ENCODE measurements at places on chromosomes 16 and 17. TPM values are rescaled to one million over a fixed set of nuclear protein-coding genes. Genes with fewer than 3 reads are reported as not detected.

SCNN1G gene
- 0.27 TPM for total RNA-seq

ENO3 gene
- total RNA-seq: 52.1 TPM

PRR35 gene
- total RNA-seq: 0.13 TPM

TPSG1 gene
- not detected for total RNA-seq

TBC1D26 gene
- total RNA-seq: not detected

PARN gene
- 38.2 TPM for total RNA-seq

KRT24 gene
- not detected for total RNA-seq

PRSS21 gene
- not detected for total RNA-seq

SEC14L1 gene
- 69.9 TPM for total RNA-seq

SULT1A4 gene
- total RNA-seq: 33.0 TPM

KRT17 gene
- total RNA-seq: 1.3 TPM

SLC2A4 gene
- 0.40 TPM for total RNA-seq

CLTC gene
- 192 TPM for total RNA-seq

PDILT gene
- not detected for total RNA-seq

KRT40 gene
- not detected for total RNA-seq

STAT5A gene
- total RNA-seq: 5.6 TPM

ZG16 gene
- not detected for total RNA-seq

FN3K gene
- 9.1 TPM for total RNA-seq

PARD6A gene
- 2.4 TPM for total RNA-seq

TNP2 gene
- total RNA-seq: not detected

TP53TG3F gene
- total RNA-seq: not detected

LGALS9B gene
- not detected for total RNA-seq

OR1A1 gene
- not detected for total RNA-seq

WFDC1 gene
- total RNA-seq: not detected

CHTF8 gene
- 102 TPM for total RNA-seq

DHX38 gene
- 48.9 TPM for total RNA-seq

TMED6 gene
- total RNA-seq: not detected

KRTAP3-2 gene
- not detected for total RNA-seq

SLC5A10 gene
- total RNA-seq: 0.36 TPM

ABCA9 gene
- total RNA-seq: not detected

FBXW10B gene
- 3.0 TPM for total RNA-seq

Measured in A549 treated with GW870086 at 1 μM for 4 hours (cell line).